Breast epithelium (tissue), 4 donors: ENCODE measurements at places on chromosomes 6 and 20.

GRCh38 chr20:50958615-50959542 lies at the start of gene MOCS3:
Gene MOCS3, plus strand, starts transcription at chr20:50958818. Its CDS starts 25 bp downstream, at chr20:50958843.
- DNase-seq = peak; percentile 79

GRCh38 chr20:40006168-40006860 lies 682.7 kb downstream of the MAFB start:
- no peak for DNase-seq

DNA sequence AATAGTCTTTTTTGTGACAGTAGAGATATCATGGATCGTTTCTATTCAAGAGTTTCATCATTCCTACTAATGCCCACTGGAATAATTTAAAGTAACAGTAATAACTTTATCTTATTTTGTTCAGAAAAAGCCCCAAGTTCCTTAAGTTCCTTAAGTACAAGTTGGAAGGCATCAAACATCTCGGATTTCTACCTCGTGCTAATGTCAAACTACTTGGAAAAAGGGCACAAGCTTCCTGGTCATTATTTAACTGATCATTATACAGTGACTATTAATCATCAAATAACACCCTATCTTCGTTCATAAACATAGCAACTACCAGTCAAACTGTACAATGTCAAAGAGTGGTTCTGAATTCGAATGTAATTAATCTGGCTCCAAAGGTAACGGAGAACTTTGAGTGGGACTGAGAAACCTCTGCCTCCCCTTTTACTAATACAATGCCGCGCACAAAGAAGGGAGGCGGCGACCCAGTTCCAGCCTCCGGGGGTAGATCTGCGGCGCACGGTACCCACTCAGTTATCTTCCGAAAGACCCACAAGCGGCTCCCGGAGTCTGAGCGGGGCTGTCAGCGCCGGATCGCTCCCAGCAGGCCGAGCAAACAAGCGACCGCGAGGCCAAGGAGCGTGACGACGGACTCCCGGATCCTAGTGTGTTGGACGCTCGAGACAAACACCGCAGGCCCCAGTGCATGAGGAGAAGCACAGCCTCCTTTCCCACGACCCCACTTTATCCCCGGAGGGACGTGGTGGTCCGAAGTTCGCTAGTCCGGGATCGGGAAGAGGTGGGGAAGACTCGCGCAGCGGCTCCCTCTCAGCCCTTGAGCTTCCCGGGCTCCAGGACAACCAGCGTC lies 716 bp downstream of the SHPRH start:
- DNase-seq = peak; percentile 62

- DNase-seq = no peak
Observed at GRCh38 chr6:117072134-117072533, 193.2 kb upstream of the VGLL2 start.

DNA sequence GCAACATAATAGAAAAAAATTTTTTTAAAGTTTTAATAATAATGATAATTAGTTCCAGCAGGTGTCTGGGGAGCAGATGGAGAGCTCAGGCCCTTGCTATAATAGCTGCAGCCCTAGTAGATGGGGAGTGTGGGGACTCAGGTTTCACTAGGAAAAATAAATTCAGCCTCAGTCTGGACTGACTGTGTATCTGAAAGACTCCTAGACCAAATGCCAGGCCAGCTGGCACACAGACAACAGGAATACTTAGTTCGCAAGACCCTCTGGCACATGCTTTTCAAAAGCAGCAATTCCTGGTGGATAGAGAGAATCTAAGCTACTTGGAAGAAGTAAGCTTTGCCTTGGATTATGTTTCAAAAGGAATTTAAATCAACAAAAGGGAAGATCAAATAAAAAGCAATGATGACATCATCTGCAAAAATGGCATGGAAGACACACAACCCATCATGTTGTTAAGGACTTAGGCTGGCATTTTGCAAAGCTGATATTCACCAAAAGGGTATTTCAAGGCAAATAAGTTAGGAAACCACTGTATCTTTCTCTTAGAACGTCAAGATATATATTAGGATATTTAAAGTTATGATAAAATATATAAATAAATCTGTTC lies 107.8 kb downstream of the RNGTT start:
- DNase-seq = no peak
